Renal cortical epithelial cell (primary cell): ENCODE measurements at places on chromosomes 12 and 14.

GRCh38 chr12:32490801-32491200 is 91.4 kb downstream of the FGD4 start:
- DNase-seq, result peak; percentile 41

- peak; percentile 85 for DNase-seq
Observed at GRCh38 chr12:14356147-14356546, 9.3 kb upstream of the ATF7IP start.

DNA sequence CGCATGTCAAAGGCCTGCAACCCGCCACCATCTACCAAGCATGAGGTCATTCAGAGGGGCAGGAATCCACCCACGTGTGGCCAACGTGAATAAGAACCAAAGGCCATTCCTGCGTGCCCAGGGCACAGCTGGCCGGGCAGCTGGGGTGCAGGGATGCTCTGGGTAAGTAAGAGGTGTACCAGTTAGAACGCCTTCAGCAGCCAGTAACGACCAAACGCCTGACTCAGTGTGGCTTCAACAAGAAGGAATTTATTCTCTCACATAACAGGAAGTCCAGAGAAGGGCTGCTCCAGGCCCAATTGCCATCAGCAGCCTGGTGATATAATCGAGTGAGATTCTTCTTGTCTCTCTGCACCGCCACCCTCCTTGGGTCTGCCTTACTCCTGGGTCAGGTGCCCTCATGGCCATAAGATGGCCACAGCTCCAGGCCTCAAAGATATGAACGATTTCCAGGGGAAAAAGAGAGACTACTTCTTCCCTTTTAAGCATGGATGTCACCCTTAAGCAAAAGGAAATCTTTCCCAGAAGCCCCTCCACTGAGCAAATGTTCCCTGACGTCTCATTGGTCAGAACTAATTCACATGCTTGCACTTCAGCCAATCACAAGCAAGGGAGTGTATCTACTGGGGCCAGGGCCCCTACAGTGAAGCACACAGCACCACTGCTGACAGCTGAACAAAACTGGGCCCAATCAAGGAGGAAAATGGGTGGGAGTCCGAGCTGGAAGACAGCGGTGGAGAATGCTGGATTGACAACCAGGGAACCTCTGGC is 7.3 kb downstream of the TTC7B start:
- peak; percentile 72 for DNase-seq

- DNase-seq, result no peak
Observed at GRCh38 chr12:113057565-113058485, 1.3 kb downstream of the DTX1 start.

- DNase-seq, result no peak
Observed at GRCh38 chr12:53994264-53995001, 5.5 kb upstream of the HOXC9 start.

- DNase-seq, result no peak
Observed at GRCh38 chr12:128789356-128789929, 34.3 kb downstream of the SLC15A4 start.

- DNase-seq, result no peak
Observed at GRCh38 chr14:94494085-94494484, 15.2 kb downstream of the SERPINA12 start.
